OCI-LY7 (cell line): ENCODE measurements at places on chromosomes 5 and 9.

DNA sequence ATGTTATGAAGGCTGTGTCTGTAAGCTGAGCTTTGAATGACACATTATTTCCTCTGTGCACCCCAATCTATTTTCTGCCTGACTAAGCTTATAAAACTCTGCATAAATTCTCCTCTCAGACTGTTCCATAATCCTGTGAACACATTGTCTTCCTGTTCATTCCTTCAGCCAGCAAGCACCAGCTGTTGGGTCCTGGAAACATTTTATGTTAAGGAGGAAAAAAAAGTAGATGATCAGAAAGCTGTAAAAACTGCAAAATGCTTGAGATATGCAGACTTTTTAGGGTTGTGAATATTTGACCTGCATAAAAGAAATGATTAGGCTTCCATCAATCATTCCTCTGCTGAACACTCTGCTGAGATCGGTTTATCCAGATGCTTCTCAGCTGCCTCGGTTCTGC lies 1246.0 kb upstream of the DMAC1 start:
- no peak for DNase-seq

DNA sequence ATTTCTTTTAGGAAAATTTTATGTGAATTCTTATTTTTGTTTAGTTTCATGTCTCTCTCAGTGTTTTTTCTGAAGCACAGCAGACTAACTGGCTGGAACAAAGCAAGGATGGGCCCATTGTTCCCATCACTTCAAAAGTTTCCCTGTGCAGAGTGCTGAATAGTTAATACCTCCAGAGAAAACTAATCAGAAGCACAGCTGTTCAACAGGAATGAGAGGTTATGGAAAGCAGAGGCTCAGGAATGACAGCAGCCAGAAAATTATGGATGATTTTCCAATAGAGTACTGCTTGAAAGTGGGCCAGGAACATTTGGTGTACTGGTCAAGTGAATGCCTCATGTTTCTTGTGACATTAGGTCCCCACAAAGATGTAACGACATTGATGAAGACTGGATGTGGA lies 173.0 kb upstream of the TARS1 start:
- no peak for DNase-seq

- DNase-seq, result no peak
These were observed 47.1 kb downstream of the MAT2B start for GRCh38 chr5:163552536-163552935.

- no peak for DNase-seq
These were observed 501.0 kb upstream of the EDIL3 start for GRCh38 chr5:84885485-84886258.

DNA sequence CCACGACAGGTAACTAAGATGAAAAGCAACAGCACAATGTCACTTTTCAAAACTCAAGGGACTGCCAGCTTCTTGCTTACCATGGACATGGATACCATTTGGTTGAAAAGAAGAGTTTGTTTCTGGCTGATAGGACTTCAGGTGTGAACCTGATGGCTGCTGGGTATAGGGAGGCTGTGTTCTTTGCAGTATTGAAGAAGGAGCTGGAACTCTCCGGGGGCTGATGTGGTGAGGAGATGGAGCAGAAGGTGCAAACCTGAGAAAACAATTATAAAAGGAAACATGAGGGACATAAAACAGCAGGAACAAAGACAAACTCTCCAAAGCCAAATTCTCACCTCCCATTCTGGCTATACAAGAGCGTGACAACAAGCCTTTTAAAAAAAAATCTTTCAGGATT lies 330.1 kb upstream of the RFX3 start:
- DNase-seq, result no peak

DNA sequence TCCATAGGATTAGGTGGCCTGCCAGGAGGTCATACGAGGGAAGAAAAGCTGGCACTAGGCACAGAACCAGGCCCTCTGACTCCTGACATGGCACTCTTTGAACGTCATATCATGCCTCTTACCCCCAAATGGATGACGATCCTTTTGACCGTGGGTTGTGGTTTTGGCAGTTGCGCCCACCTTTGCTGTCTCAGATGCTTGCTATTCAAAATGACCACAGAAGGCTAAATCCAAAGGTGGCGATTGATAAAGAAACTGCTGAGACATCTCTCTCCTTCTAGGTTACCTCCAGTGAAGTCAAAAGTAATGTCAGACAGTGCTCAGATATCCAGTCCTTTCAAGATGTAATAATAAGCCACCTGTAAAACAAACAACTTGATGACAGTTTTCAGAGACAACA lies 385.0 kb downstream of the EFNA5 start:
- DNase-seq, result no peak

DNA sequence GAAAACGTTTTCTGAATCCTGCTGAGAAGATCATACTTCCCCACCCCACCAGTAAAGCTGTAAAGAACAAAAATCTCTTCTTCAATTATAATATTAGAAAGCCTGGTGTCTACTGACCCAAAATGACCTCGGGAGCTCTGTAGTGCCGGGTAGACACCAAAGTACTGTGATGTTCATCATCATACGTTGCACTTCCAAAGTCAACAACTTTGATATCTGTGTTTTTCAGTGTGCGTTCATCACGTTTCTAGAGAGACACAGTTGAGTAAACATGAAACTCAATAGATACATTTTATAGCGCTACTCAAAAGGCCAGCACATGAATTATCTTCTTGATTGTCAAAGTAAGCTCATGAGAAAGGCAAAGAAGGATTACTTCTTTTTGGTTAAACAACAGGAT lies 14.6 kb downstream of the CLK4 start:
- DNase-seq, result no peak

- DNase-seq, result peak; percentile 56
These were observed 36.2 kb upstream of the OTULIN start for GRCh38 chr5:14628346-14628745.

DNA sequence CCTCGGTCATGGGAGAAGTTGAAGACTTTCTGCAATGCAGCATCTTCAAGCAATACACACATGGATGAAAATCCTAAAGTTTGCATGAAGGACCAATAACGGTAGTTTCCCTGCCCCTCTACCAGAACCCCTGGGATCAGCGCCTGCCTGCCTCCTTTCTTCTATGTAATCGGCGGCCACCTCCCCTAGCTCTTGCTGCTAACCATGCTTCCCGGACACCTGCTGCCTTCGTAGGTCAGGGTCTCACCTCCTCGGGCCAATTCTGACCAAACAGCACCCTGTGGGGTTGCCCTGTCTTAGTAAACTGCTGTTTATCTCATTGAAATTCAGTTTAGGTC lies 388 bp upstream of the MED10 start:
- DNase-seq, result no peak

DNA sequence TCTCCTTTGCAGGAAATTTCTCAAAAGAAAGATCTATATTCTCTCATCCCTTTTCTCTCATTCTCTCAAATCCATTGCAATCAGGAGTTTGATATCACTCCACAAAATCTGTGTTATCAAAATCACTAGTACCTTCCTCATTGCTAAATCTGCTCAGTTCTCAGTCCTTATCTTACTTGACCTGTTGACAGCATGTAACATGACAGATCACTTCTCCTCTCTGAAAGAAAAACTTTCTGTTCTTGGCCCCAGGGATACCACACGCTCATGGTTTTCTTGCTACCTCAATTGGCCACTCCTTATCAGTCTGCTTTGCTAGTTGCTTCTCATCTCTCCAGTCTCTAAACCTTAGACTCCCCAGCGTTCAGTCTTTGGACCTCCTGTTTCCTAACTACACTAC lies 22.1 kb downstream of the SRP19 start:
- DNase-seq, result no peak

DNA sequence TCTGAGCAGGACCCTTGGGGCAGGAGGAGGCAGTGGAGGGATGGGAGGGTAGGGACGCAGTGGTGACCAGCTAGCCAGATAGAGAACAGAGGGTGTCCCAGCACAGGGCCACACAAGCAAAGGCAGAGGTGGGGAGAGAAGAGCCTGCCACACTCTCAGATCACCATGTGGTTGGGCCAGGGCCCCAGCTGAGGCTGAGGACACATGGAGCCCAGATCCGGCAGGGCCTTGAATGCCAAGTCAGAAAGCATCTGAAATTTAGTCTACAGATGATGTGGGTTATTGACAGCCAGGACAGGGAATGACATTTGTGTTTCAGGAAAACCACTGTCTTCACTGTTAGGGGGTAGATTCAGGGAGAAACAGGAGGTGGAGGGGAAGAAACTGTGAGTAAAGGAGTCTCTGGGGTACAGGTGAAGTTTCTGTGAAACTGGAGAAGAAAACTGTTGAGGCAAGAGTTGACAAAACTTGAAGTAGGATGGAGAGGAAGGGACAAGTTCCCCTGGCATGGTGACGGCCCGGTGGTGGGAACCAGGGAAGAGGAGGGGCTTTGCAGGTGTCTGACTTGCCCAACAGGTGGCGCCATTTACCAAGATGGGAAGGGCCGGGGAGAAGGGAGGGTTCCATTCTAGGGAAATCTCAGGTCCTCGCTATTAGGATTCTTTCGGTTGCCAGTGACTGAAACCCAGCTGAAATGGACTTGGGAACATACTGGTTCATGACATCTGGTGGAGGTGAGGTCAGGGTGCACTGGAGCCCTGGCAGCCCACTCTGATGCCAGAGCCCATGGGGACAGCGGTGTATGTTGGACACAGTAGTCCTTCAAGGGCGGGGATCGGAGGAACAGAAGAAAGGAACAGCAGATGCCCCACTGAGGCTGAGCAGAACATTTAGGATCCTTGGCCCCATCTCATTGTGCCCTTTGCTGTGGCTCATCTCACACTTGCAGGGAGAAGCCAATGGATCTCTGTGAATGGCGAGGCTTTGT lies 100.1 kb downstream of the KCNIP1 start:
- peak; percentile 50 for DNase-seq

- DNase-seq, result no peak
These were observed 30.6 kb upstream of the TMED7 start for GRCh38 chr5:115656404-115656803.

DNA sequence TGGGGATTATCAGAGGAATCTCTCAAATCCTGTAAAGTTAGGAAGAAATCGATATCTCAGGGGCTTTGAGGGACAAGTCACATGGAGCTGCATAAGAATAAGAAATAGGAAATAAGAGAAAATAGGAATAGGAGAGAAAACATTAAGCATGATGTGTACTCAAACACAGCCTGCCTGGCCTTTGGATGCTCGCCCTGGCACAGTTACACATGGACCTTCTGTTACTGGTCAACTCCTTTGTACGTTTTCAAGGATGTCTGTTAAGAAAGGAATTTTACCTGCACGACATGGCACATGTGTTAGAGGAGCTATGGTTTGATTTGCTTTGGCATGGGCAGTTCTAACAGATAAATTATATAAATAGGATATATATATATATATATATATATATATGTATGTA lies 321.2 kb downstream of the CDH12 start:
- DNase-seq, result no peak

- peak; percentile 80 for DNase-seq
These were observed 1.4 kb downstream of the IQGAP2 start for GRCh38 chr5:76404223-76405211.

DNA sequence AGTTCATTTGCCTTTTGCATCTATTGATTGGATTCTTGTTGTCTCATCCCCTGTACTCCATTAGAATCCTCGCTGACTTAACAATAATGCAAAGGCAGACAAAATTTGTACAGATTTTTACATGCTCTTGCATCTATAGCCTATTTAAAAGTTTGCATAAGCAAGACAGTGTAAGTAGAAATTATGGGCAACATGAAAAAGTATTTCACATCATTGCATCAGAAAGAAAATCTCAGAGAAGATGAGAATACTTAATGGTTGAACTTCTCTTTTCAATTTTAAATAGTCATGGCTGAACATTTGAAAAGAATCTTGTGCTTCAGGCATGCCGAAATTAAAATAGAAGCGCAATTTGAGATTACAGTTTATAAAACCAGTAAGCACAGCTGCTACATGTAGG lies 226.4 kb downstream of the EFNA5 start:
- no peak for DNase-seq
